Upper lobe of right lung (tissue), 1 donor: ENCODE measurements at places on chromosomes 6 and 20.

DNA sequence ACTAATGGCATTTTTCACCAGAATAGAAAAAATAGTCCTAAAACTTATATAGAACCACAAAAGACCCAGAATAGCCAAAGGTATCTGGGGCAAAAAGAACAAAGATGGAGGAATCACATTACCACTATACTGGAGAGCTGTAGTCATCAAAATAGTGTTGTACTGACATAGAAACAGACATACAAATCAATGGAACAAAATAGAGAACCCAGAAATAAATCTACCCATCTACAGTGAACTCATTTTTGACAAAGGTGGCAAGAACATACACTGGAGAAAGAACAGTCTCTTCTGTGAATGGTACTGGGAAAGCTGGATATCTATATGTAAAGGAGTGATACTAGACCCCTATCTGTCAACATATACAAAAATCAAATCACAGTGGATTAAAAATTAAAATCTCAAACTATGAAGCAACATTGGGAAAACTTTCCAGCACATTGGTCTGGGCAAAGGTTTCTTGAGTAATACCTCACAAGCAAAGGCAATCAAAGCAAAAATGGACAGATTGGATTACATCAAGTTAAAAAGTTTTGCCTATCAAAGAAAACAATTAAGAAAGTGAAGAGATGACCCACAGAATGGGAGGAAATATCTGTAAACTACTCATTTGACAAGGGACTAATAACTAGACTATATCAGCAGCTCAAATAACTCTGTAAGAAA is 120.5 kb downstream of the MEI4 start:
- DNase-seq: no peak

- DNase-seq: no peak
These were observed 21.3 kb upstream of the SYNDIG1 start for GRCh38 chr20:24448170-24448569.

DNA sequence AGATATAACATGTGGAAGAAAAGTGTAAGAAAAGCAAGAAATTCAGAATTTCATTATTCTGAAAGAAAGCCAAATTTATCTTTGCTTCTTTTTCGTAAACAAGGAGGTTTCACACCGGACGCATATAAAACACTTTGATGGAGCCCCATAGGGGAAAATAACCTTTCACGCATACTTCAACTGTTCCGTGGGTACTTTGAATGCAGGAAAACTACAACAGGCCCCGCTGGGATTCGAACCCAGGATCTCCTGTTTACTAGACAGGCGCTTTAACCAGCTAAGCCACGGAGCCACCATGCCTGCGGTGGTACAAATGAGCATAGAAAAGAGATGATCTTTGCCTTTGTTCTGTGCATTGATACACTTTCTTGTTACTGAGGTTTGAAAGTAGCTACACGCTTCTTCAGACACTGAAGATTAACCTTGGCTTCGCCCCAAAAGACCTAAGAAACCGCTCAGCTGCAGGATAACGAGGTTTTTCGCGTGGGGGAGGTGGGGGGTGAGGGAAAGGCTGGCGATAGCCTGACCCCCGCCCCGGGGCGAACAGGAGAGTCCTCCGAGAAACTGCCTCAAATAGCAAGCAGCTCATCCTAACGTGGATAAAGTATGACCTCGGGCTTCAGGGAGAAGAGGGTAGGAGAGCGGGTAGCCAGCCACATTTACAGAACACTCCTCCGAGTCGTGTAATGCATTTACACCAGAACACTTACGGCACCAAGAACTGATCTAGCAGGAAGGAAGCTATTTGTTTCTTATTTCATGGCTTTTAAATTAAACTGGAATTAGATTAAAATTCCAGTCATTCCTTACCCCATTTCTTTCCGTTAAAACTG is 5.3 kb upstream of the HMGN4 start:
- DNase-seq: peak; percentile 85

DNA sequence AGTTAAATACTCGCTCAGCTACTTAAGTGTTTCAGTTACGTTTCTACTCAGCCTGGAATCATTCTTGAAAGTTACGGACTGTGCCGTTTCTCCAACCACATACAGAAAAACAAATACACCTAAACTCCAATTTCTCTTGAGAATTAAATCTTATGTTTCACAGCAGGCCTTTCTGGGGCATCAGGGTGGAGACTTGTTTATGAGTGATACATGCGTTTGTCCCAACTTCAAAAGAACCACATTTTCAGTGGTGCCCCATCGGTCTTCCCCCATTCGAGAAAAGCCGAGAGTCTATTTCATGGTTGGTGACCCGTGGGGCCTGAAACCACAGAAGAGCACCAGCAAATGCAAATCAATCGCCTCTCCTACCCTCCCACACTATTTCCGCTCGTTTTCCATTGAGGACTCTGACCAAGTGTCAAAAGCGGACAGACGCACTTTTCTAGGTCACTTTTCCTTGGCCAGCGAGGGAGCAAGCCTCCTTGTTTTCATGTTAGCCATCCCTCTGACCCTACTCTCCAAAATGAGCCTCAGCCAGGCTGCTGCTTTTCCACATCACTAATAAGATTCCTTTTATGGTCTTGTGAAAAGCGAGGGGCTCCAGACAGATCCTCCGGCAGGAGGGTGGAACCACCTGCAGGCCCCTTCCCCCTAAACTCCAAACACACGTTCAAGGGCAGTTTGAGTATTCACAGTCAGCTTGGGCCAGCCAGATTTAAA is 3.1 kb downstream of the JAG1 start:
- no peak for DNase-seq

GRCh38 chr20:59364611-59365010 is 64.2 kb downstream of the EDN3 start:
- DNase-seq: no peak

GRCh38 chr6:98578016-98578415 is 256.4 kb upstream of the POU3F2 start:
- no peak for DNase-seq

- no peak for DNase-seq
These were observed 51.7 kb downstream of the PDE10A start for GRCh38 chr6:165611294-165611693.

GRCh38 chr6:132760256-132760655 is 2.6 kb upstream of the VNN2 start:
- DNase-seq: no peak

- DNase-seq: no peak
These were observed 36.4 kb upstream of the SAMD3 start for GRCh38 chr6:130259140-130259539.

DNA sequence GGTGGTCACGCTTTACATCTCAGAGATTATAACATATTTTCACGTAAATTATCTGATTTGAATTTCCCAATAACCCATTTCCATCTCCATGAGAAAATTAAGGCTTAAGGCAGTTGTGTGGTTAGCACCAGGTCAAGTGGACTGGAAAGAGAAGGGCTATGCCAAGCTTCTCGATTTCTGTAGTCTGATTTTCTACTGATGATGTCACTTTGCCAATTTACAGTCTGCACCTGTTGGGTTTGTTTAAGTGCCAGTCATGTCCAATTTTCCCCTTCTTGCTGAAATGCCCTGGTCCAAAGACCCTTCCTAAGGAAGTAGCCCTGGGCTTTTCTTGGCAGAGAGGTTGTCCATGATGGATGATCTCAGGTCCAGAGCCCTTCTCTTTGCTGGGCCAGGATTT is 562.3 kb upstream of the BTBD3 start:
- DNase-seq: no peak

- DNase-seq: no peak
These were observed 99.5 kb downstream of the IPCEF1 start for GRCh38 chr6:154257067-154257466.

DNA sequence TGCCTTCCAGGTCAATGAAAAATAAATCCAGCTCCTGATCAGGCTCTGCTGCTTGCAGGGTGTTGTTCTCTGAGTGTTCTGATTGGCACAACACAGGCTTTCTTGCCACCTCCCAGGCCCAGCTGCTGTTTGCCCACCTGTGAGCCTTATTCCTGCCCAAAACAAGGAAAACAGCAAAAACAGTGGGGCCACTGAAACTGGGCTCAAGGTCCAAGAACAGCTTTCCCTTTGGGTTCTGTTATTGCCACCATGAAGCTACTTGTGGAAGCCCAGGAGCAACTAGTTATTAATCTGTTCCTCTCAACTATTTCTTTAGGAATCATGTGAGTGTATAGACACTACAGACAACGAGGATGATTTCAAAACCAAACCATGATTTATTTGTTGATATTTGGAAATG is 159.1 kb downstream of the PLCB1 start:
- no peak for DNase-seq

DNA sequence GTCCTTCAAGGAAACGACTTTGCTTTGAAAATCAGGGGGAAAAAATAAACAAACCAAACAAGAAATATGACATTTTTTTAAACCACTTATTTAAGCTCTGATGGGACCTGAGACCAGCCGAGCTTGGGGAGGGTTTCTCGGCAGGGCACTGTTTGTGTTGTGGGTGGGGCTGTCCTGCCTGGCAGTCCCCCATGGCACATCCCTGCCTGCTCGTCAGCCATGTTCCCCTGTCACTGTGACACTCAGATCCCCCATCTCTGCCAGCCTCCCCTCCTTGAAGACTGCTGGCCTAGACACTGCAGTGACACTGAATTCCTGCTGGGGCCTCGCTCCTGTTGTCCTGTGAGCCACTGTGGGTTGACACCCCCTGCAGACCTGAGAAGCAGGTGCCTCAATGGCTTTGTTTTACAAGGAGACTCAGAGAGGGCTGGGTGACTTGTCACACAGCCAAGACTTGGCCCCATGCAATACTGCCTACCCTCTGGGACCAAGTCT is 95.1 kb upstream of the PTPN1 start:
- peak; percentile 84 for DNase-seq

DNA sequence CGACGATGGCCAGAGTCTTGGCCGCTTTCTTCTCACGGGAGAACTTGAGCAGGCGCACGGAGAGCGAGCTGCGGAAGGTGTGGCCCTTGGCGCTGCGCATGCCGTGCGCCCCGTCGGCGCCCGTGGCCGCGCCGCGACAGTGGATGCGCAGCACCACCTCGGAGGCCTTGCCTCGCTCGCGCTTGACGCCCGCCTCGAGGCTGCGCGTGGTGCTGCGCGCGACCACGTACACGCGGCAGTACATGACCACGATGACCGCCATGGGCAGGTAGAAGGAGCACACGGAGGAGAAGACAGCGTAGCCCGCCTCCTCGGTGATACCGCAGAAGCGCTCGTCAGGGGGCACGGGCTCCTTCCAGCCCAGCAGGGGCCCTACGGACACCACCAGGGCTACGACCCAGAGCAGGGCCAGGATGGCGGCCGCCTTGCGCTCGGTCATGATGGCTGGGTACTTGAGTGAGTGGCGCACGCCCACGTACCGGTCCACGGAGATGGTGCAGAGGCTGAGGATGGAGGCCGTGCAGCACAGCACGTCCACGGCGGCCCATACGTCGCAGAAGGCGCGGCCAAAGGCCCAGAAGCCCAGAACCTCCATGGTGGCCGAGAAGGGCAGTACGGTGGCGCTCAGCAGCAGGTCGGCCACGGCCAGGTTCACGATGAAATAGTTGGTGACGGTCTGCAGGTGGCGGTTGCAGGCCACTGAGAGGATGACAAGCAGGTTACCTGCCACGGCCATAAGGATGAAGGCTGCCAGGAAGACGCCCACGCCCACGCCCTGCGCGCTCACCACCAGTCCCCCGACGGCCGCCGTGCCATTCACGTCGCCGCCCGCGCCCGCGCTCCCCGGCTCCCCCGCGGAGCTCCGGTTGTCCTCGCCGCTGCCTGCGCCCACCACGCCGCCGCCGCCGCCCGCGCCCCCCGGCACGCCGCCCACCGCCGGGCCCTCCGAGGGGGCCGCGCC is 232.8 kb upstream of the RNF24 start:
- no peak for DNase-seq

DNA sequence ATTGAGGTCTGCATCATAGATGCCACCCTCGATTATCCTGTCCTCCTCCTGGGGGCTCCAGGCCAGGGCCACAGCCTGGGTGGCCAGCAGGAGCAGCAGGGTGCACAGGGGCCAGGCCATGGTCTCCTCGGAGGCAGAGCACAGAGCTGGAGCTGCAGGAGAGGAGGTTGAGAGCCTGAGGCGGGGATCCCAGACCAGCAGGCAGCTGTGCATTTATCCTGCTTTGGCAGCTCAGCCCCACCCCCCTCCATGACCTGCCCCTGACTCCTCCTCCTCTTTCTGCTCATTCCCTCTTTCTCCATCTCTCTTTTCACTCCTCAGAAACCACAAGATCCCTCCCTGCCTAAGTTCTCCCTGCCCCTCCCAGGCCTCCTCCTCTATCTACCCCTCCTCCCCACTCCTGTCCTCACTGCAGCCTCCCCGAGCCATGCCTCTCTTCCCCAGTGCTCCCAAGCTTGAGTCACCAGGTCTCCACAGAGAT is at the start of gene CST2:
Gene CST2 (minus strand): TSS at position 189 of the 481 bp plus-strand sequence. CDS start 69 bp downstream, at position 120.
- DNase-seq: no peak

DNA sequence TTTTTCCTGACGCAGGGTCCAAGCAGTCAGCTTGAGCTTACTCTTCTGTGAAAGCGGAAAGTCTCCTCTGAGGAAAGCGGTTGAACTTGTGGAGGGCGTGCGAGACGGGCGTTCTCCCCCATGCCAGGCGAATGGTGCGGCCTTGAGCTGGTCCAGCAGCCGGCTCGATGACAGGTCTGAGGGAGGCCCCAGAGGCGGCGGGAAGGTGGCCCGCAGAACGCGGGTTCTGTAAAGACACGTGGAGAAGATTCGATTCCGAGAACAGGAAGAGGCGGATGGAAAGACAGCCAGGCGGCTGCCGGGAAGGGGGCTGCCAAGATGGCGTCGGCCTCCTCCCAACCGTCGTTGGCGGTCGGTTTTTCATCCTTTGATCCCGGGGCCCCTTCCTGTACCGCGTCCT is 75.6 kb upstream of the TXNDC5 start:
- no peak for DNase-seq

GRCh38 chr6:83908813-83909212 is 49.3 kb downstream of the CYB5R4 start:
- DNase-seq: no peak

- no peak for DNase-seq
These were observed 14.4 kb downstream of the FAM83D start for GRCh38 chr20:38940644-38941043.

DNA sequence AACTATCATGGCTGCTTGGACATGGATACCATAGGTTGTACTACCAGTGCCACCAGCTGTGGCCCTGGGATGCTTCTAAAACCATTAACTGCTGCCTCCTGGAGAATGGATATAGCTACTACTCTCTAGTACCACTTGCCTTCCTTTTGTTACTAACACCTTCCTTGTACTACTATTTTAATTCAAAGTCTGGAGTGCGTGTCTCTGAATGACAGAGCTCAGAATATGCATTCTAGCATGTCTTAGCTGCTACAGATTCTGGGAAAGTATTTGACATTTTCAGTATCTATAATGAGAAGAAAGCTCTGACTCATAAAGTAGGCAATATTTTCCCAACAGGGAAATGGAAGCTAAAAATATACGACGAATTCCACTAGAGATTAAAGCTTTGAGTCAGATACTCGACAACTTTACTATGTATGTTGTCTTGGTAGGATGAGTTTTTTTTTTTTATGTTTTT is 112.3 kb downstream of the PFDN4 start:
- DNase-seq: no peak

- DNase-seq: no peak
These were observed 272.3 kb downstream of the TENT5A start for GRCh38 chr6:81480139-81480538.
